ENCODE measurements at places on chromosomes 2 and 18. TPM values are rescaled to one million over a fixed set of nuclear protein-coding genes. Genes with fewer than 3 reads are reported as not detected.

MFSD2B gene
- total RNA-seq = not detected

KLHL30 gene
- total RNA-seq = not detected

SNED1 gene
- total RNA-seq = 23.1 TPM

REG1A gene
- not detected for total RNA-seq

PAX8 gene
- total RNA-seq = 0.13 TPM

PSMA8 gene
- total RNA-seq = not detected

CNTNAP5 gene
- total RNA-seq = not detected

TCF7L1 gene
- 12.1 TPM for total RNA-seq

NTSR2 gene
- total RNA-seq = not detected

ADRA2B gene
- total RNA-seq = not detected

ANKRD30BL gene
- total RNA-seq = not detected

ARHGEF4 gene
- total RNA-seq = not detected

SLC9A2 gene
- total RNA-seq = under 0.01 TPM

PSMD1 gene
- 221 TPM for total RNA-seq

GPBAR1 gene
- total RNA-seq = 0.40 TPM

Measured in thoracic aorta endothelial cell (primary cell).